ENCODE measurements at places on chromosomes 7 and 10.
A peak's percentile ranks its signal among the peaks of the same experiment; 100 is the strongest.

- no peak for DNase-seq
- H3K4me3 ChIP-seq: no peak overlapping the region
- no peaks in the 10 kb centered on the region for H3K27me3 ChIP-seq
- H3K36me3 ChIP-seq: no peaks in the 10 kb centered on the region
- H3K27ac ChIP-seq: no peak overlapping the region
- H3K4me1 ChIP-seq: no peaks in the 10 kb centered on the region
Observed at GRCh38 chr10:116098411-116099022, 174.5 kb downstream of the GFRA1 start.

GRCh38 chr10:92747600-92747999, 57.8 kb downstream of the HHEX start:
- no peaks in the 10 kb centered on the region for H3K27me3 ChIP-seq
- H3K4me1 ChIP-seq: no peaks in the 10 kb centered on the region
- H3K36me3 ChIP-seq: no peaks in the 10 kb centered on the region
- H3K27ac ChIP-seq: no peak overlapping the region
- H3K4me3 ChIP-seq: no peak overlapping the region
- no peak for DNase-seq

- DNase-seq: no peak
- H3K27me3 ChIP-seq: no peaks in the 10 kb centered on the region
- H3K4me1 ChIP-seq: peaks cover 17% of the 10 kb centered on the region
- no peak overlapping the region for H3K4me3 ChIP-seq
Observed at GRCh38 chr10:986137-986825, 2.0 kb upstream of the GTPBP4 start.

- no peaks in the 10 kb centered on the region for H3K36me3 ChIP-seq
- peak overlapping the region; percentile 64 for H3K4me3 ChIP-seq
- no peak overlapping the region for H3K27ac ChIP-seq
- no peak for DNase-seq
Observed at GRCh38 chr7:20798081-20798693, 11.5 kb upstream of the SP8 start.

- no peaks in the 10 kb centered on the region for H3K36me3 ChIP-seq
- no peak overlapping the region for H3K27ac ChIP-seq
- DNase-seq: no peak
- H3K27me3 ChIP-seq: no peaks in the 10 kb centered on the region
- H3K4me1 ChIP-seq: peaks cover 30% of the 10 kb centered on the region
- H3K4me3 ChIP-seq: no peak overlapping the region
Observed at GRCh38 chr7:123719197-123719721, 29.5 kb downstream of the WASL start.

DNA sequence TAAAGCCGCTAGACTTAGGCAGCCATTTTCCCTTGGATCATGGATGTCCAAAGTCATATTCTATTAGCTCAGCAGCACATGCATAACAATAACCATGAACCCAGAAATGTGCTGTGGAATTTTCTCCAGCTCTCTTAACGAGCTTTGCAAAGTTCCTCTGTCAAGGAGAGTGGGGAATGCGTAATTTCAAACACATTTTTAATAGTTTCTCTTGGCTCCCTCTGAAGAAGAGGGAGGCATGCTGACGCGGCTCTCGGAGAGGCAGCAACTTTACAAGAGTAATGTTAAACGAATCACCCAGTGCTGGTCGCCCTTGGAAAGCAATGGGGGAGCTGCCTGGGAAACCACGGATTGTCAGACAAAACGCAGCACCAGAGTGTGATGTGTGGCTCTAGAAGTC, 114.8 kb downstream of the RAB18 start:
- H3K27ac ChIP-seq: peak overlapping the region; percentile 82
- no peaks in the 10 kb centered on the region for H3K36me3 ChIP-seq
- no peak for DNase-seq
- no peaks in the 10 kb centered on the region for H3K27me3 ChIP-seq

GRCh38 chr7:51481421-51481820, 164.8 kb upstream of the COBL start:
- H3K4me1 ChIP-seq: no peaks in the 10 kb centered on the region
- no peak for DNase-seq
- H3K4me3 ChIP-seq: no peak overlapping the region
- H3K27me3 ChIP-seq: no peaks in the 10 kb centered on the region
- H3K27ac ChIP-seq: no peak overlapping the region
- no peaks in the 10 kb centered on the region for H3K36me3 ChIP-seq

DNA sequence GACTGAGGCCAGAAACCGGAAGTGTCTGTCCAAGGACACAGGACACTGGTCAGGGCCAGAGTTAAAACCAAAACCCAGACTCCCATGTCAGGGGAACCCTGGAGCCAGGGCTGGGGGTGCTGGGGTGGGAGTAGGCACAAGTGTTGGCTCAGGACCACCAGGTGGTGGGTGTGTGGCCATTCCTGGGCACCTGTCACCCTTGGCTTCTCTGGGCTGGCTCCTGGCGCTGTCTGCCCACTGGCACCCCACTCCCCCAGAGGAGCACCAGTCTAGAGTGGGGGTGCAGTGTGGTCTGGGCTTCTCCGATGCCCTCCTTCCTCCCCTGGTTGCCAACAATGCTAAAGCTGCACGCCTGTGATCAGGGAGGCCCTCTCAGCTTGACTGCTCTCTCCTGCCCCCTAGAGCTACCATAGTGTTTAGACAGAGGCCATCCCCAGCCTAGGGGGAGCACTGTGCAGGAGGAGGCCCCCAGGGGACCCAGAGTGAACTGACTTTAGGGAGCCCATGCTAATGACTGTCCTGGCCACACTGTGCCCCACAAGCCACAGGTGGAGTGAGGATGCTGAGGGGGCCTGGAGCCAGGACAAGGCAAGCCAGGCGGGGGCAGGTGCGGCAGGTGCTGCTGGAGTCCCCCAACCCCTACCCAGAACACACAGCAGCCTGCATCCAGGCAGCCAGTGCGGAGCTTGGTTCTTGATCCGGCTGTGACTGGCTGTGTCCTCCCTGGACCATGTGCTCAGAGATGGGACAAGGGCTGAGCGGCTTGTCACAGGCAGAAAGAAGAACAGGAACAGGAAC, 11.0 kb downstream of the RASGEF1A start:
- H3K27me3 ChIP-seq: no peaks in the 10 kb centered on the region
- peak; percentile 60 for DNase-seq
- H3K4me3 ChIP-seq: no peak overlapping the region
- no peaks in the 10 kb centered on the region for H3K4me1 ChIP-seq

DNA sequence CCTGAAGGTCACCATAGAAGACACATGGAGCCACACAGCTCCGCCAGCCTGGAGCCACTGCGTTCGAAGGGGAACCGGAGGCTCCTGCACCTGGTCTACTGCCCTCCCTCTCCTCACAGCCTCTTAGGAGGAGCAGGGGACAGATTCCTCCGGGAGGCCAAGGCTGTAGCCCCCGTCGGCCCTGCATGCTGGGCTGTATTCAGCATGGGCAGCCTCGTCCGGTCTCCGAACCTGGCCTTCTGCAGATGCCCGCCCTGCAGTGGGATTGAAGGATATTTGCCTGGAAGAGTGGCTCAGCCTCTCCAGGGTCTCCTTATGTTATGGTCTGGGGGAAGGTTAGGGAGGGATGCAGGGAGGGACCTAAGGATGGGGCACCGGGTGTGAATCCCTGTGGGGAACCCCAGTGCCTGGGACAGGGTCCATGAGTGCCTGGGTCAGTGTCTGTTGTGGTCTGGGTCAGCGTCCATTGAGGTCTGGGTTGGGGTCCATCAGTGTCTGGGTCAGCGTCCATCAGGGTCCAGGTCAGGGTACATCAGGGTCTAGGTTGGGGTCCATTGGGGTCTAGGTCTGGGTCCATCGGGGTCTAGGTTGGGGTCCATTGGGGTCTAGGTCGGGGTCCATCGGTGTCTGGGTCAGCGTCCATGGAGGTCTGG, 13.0 kb upstream of the SCART1 start:
- H3K36me3 ChIP-seq: no peaks in the 10 kb centered on the region
- H3K27me3 ChIP-seq: no peaks in the 10 kb centered on the region
- H3K4me3 ChIP-seq: no peak overlapping the region
- H3K4me1 ChIP-seq: no peaks in the 10 kb centered on the region
- no peak for DNase-seq
